SW 1271 (cell line): ENCODE measurements at places on chromosomes 5 and 9.

- no peak for DNase-seq
These were observed 1.6 kb downstream of the WNK2 start for GRCh38 chr9:93185266-93186214.

GRCh38 chr5:33309068-33309467 is 131.7 kb upstream of the TARS1 start:
- no peak for DNase-seq

DNA sequence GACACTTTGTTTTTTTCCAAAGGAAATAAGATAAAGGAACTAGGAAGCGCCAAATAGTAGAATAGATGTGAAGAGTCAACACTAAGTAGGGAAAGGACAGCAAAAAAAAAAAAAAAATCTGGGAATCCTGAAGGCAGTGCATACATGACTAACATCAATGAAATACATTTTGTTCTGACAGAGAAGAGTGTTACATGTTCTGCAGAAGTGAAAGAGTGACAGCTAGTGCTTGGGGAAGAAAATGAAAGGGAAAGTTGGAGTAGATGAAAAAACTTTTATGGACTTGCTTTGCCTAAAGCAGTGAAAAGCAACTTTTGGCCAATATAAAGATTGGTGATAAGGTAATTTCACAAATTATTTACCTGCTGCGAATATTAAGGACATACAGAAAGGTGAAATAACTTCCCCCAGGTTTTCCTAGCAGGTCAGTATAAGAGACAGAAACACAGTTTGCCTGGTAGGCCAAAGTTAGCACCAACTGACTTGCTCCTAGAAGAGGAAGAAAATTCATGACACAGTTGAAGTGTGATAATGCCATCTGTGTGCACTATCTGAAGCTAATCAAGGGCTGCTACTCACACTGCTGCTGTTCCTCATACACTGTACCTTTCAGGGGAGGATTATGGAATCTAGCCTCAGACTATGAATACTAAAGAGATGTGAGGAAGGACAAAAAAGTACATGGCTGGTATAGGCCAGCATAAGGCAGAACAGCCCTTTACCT is 38.6 kb downstream of the RANBP6 start:
- DNase-seq = no peak

GRCh38 chr5:69288069-69288468 is 44.5 kb downstream of the CCDC125 start:
- DNase-seq = no peak

DNA sequence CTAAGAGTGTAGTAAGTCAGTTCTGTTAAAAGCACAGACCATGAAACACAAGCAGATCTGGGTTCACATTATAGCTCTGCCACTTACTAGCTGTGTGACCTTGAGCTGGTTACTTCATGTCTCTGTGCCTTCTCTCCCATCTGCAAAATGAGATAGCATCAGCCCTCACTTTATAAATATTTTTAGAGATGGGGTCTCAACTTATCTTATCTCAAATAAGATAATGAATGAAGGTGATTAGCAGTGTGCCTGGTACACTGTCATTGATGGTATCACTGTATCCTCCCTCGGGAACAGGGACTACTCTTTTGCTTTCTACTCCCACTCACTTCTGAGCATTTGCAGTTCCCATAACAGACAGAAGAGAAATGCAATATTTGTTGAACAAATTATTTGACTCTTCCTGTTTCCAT is 52.4 kb downstream of the GALNT10 start:
- no peak for DNase-seq

- peak; percentile 74 for DNase-seq
These were observed 12.0 kb upstream of the OLFM1 start for GRCh38 chr9:135075234-135076142.

GRCh38 chr5:39040875-39041274 is 33.3 kb downstream of the RICTOR start:
- no peak for DNase-seq

DNA sequence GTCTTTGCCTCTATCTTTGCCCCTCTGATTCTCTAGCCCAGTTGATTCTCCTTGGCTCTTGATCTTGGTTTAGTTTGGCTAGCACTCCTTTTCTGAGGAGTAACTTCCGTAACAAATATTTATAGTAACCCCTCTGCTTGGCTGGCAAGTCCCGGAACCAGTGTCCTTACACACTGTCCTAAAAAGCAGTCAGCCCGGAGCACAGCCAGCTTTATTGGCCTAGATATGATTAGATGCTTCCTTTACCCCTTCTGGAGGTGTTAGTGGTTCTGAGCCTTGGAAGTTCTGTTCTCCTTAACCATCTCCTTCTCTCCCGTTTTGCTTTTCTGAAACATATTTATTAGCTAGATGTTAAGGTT is 17.0 kb upstream of the MSMP start:
- DNase-seq = no peak

DNA sequence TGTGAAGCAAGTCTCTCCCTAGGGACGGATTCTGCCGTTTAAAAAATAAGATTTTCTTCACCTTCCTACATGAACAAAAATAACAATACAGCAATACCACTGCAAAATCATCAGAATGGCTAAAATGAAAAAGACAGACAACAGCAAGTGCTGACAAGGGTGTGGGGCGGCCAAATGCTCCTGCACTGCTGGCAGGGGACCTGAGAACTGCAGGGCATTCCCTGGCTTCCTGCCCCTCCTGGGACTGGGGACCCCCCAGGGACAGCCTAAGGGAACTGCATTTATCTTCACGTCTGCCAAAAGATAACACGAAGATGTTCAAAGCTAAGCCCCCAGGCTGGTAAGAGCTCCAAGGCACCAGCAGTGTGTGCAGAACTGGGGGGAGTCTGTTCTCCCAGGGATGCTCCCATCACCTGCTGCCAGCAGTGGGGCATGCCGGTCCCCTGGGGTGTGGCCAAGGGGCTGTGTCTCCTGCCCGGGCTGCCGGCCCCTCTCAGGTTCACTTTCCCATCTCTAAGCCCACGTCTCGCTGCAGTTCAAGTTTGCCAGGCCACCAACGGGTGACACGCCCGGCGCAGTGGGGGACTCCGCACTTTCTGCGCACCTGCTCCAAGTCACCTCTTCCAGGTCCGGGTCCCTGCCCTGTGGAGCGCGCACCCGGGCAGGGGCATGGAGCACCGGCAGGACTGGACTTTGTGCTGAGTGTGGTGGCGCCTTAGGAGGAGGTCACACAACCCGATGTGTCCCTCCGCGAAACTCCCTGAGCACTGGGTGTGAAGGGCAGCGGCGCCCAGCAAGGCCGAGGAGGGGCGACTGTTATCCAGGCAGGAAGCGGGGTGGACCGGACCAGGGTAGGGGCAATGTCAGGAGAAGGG is 4.5 kb upstream of the EGFL7 start:
- DNase-seq = no peak
